ENCODE measurements at places on chromosomes 6 and 20. TPM values are rescaled to one million over a fixed set of nuclear protein-coding genes. Genes with fewer than 3 reads are reported as not detected.

The TOP1 gene
- total RNA-seq = 27.0 TPM

The TUBB1 gene
- total RNA-seq = under 0.01 TPM

DNA sequence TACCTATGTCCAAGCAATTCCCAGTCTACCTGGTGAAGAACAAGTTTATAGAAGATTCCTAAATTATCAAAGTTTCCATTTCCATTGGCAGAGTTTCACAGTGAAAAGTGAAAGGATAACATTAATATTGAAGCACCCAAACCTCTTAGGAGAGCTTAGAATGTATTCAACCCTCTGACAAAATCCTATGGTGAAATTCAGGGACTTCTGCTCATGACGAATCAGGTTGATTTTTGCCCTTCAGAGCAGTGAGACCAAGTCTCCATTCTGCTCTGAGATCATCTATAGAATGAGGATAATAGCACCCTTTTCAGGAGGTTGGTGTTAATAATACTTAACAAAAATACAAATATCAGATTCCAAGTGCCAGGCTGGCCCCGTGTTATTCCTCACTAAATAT is 15.5 kb downstream of the SERPINB1 start:
- DNase-seq = no peak

DNA sequence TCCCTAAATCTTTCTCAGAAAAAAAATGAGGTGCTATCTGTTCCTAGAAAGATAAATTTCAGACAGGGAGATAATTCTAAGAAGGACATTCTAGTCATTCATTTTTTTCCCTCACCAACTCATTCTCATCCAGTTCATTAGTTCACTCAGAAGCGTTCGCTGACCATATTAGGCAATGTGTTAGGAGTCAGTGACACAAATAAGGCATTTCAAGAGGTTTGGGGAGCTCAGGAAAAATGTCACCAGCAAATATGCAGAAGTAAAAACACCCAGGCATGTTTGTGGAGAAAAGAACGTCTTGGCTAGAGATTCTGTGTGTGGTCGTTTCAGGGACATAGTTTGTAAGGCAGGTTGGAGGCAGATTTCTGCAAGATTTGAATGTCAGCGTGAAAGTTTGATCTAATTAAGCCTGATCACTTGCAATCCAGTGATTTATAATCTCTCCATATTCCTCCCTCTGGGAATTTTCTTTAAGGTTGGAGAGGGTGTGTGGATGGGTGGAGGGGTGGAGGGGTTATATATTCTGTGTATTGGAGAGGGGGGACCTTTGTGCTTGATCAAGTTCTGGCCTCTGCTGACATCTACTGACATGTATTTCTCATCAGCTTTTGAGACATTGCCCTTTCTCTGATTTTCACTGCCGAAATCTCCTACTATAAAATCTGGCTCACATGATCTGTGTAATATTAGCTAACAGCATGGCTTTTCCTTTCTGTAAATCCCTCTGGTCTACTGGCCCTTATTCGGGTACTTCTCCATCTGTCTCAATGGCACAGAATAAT is 3.6 kb downstream of the MYCT1 start:
- DNase-seq = peak; percentile 21

DNA sequence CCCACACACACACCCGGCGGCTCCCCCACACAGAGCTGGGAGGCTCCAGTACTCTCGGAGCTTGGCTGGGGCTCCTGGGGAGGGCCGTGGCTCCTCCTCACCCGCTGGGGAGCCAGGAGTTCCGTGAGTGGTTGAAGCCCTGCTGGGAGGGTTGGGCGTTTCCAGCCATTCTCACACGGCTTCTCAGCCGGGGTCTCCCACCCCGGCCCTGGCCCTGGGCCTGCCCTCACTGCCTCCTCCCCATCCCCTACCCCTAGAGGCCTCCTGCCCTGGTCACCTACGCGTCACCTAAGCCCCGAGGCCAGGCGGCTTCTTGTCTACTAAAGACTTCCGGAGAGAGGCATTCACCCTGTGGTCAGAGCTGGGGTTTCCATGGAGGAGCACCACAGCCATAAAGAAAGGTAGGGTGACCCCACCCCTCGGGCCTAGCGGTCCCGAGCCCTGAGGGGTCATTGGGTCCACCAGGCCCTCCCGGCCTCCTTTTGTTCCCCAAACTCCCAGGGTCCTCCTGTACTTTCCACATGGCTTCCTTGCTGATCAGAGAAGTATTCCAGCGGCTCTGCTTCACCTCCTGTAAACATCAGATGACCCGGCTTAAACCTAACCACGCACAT is 99.3 kb downstream of the TTLL2 start:
- DNase-seq = no peak

- DNase-seq = no peak
Observed at GRCh38 chr6:52667572-52667971, 3.3 kb upstream of the TMEM14A start.

DNA sequence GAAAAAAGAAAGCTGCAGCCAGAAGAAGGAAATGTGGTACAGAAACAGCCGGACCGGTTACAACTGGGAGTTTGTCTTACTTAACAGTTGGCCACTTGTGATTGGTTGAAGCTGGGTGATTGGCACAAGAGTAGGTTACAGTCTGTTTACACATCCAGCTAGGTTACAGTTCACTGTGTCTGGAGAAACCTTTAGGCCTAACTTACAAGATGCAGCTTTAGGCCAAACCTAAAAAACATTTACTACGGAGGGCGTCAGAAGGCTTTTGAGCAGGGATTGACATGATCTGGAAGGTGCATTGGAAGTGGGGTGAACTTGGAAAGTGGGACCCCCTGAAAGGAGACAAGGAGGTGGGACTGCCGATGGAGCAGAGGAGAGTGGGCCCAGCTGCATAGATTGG is 122.3 kb downstream of the BANF2 start:
- peak; percentile 46 for DNase-seq

GRCh38 chr6:24796616-24797290 is 2.0 kb downstream of the ARMH2 start:
- no peak for DNase-seq

DNA sequence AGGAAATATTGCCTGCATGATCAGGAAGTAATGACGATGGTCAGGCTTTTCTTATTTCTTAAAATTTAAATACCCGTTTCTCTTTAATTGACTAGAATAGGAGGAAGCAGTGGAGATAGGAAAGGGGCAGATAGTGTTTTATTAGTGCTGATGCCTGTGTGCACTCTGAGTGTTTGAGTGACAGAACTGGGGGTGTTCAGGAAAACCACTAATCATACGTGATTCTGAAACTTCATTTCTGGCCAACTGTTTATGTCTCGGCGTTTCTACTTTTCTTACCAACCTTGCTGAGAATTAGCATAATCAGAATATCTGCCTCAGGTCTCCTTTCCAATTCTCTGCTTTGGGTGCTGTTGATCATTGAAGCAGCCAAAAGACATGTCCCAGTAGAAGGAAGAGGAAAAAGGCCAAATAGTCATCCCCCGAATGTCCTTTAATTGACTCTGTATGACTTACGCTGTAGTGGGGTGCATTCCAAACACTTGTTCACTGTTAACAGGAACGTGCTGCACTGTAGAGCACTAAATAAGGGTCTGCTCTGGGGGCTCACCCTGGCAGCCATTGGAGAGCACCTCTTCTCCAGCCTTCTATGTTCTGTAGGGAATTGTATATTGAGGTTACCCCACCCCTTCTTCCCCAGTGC is 152.9 kb downstream of the JARID2 start:
- DNase-seq = no peak

DNA sequence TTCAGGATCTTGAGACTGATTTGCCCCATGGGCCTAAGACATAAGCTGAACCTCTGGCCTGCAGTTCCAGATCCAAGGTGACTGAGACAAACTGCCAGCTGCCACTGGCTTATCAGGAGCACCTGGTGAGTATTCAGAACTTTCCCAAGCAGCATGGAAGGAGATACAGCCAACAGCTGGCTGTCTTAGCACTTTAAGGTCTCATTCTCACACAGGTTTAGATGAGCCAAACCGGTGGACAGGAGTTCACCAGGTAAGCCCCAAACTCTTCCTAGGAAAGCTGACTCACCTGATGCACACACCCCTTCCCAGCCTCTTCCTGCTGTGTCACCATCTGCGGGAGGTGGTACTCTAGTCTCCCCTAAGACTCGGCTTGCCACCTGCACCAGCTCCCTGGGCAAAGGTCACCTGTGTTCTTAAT is at the start of gene BANF2:
BANF2 (plus strand) TSS at position 36 of the 421 bp plus-strand sequence. CDS start 25,060 bp downstream, outside the sequence.
- DNase-seq = no peak

Data from fibroblast of lung (primary cell).